ENCODE measurements at places on chromosomes 5 and 9.

DNA sequence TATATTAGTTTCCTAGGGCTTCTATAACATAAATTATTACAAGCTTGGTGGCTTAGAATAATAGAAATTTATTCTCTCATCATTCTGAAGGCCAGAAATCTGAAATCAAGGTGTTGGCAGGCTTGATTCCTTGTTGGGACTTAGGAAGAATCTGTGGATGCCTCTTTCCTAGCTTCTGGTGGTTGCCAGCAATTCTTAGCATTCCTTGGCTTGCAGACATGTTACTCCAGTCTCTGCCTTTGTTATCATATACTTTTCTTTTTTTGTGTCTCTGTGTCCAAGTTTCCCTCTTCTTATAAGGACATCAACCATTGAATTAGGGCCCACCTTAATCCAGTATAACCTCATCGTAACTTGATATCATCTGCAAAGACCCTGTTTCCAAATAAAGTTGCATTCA, 31.4 kb downstream of the CTNNA1 start:
- DNase-seq, result no peak

DNA sequence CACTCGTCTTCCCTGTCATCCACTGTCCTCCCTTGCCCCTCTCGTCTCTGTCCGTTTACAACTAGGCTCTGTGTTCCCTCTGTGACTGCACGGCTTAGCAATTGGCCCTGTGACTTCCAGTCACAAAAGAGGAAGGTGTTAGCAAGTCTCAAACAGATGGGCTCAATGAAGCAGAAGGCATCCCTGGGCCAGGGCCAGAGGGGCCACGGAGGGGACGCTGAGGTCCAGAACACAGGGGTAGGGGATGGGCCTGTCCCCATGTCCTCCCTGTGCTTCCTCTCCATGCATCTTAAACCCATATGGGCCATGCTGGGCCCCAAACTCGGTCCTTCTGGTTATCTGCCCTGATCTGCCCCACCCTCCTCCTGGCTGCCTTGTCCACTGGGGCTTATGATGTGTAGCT, at the start of gene CD72:
Gene CD72, minus strand, starts transcription at position 89 of the 403 bp plus-strand sequence. CDS start 110 bp downstream, outside the sequence.
- no peak for DNase-seq

DNA sequence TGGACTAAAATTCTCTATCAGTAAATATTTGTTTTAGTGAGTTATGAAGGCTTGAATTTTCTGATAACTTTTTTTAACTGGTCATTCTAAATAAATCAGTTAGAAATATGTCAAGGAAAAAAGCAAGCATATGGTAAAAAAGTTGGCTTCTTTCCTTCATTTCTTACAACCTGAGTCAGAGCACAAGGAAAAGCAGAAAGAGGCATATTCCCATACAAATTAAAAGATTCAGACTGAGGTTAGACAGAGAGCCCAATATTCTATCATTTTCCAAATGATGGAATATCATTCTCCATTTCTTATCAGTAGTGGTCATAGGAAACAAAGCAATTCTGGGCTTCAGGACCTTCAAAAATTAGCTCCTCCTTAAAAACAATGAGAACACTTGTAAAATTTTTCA, 732.1 kb downstream of the MAT2B start:
- DNase-seq, result no peak

DNA sequence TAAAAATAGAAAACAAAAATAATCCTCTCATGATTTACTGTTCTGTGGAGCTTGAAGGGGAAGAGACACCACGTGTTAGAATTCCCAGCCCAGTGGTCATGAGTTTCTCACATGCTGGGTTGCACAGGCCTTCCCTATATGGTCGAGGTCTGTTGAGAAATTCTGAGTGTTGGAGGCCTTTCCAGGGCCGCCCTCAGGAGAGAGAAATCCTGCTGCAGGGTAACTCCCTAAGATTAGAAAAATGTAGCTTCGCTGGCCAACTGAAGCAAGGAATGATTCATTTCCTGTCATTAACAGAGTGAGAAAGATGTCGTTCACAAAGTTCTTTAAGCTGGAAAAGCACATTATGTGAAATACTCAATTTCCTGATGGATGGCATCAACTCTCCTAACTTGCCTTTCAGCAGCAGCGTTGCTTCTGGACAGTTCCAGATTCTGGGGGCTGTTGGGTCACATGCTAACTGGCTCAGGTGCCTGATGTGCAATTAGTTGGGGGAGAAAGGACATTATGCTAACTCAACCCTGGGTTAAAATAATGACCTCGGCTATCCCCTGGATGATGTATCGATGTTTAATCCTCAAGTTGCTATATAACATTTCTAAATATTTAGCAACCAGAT, 104.8 kb upstream of the CD180 start:
- DNase-seq, result no peak

- DNase-seq, result no peak
Measured at GRCh38 chr9:35729700-35730485, 2.1 kb downstream of the TLN1 start.

GRCh38 chr5:77974576-77974975, 198.4 kb upstream of the TBCA start:
- no peak for DNase-seq

GRCh38 chr5:124056991-124057723, 545.2 kb downstream of the CSNK1G3 start:
- no peak for DNase-seq

DNA sequence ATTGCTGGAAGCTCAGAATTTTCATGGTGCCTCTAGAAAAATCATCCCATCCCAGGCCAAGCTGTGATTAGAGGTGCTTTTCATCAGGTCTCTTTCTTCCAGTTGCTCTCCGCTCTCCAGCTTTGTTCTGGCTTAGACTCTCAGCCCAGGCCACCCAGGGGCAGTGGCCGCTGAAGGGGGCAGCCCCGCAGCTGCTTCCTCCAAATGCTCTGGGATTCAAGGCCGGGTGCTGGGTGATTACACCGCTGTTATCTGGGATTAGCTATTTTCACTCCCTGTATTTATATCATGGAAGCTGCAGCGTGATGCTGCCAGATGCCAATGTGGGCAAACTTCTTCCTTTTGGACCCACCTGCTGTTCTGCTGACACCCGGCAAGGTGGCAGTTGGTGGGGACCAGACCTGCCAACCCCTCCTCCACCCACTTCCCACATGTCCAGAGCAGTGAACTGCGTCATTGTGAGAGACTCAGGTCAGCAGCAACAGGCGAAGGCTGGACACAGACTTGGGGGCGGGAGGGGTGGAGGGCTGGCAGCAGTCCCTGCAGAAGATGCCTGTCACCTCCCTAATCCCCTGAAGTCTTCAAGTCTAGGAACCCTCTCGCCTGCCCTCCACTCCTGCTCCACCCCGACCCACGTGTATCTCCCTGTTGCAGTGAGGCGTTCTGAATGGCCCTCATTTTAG, 33.9 kb upstream of the NKX2-5 start:
- DNase-seq, result no peak

DNA sequence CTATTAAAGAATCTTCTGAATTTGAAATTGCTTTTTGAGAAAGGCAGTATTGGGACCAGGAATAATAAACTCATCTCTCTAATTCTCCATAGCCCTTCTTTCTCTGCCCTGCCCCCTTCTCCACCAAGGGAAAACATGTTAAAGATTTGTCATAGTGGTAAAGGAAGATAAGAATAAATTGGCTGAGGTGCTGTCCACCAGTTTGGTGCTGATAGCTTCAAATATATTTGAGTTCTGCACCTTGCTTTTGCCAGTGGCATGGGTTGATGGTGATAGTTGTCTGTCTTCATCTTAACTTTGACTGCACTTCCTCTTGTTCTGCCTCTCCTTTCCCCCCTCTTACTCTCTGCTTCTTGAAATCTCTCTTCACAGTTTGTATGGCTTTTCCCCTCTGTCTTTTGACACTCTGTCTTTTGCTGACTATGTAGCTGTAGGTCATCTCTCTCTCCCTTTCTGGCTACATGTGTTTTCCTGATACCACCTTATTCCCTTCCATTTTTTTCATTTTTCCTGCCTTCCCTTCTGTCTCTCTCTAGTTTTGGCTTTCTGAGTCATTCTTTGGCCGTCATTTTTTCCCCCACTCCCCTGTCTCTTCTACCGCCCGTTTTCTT, 56.6 kb downstream of the NDUFS4 start:
- no peak for DNase-seq

DNA sequence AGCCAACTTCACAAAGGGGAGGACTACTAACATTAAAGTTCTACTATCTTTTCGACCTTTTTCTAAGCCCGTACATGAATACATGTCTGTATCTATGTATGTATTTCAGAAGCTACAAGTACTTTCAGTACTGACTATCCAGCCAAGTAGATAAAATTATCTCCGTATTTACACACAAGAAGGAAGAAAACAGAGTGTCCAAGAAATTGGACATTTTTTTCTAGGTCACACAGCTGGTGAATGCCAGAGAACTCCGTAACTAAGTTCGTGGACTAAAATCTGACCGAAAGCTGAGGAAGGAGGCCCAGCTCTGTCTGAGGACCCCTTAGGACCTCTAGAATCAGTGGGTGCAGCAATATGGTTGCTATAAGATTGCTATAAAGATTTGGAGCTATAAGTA, 83.4 kb downstream of the MAMDC2 start:
- no peak for DNase-seq

GRCh38 chr5:108061941-108062340, 320.0 kb downstream of the FBXL17 start:
- DNase-seq, result no peak

DNA sequence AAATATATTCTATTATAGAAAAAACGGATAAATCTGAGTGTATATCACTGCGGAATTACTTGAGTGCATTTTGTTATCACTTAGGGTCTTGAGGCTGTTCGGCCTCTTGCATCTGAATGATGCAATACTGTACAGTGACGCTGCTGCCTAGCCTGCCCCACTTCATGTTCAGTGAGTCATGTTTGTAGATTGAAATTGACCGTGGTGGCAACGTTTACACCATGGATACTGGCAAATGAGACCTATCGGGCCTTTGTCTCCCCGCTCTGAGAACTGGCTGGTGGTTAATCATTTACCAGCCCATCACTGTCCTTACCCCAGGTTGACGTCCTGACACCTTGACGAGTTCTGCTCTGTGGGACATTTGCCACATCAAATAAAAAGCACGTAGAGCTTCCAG, 510.1 kb upstream of the ADAMTS16 start:
- DNase-seq, result no peak

- no peak for DNase-seq
Measured at GRCh38 chr9:121926351-121926801, 166.7 kb downstream of the TTLL11 start.

- DNase-seq, result no peak
Measured at GRCh38 chr9:27129221-27129620, 20.2 kb downstream of the TEK start.

DNA sequence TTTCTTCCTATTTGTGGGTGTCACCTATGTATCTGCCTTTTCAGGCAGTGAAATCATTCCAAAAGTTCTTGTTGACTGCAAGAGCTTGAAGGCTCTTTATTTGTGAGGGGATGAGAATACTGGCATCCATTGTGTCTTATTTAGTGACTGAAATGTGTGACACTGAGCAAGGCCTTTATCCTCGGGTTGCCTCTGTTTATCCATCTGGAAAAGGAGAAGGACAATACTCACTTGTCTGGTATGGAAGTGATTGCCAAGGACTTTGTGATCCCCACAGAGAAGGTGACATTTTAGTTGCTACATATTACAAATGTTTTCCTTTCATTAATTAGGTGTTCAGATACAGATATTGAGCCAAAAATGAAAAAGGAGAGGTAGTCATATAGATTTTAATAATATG, 80.2 kb downstream of the ARRDC3 start:
- DNase-seq, result no peak

DNA sequence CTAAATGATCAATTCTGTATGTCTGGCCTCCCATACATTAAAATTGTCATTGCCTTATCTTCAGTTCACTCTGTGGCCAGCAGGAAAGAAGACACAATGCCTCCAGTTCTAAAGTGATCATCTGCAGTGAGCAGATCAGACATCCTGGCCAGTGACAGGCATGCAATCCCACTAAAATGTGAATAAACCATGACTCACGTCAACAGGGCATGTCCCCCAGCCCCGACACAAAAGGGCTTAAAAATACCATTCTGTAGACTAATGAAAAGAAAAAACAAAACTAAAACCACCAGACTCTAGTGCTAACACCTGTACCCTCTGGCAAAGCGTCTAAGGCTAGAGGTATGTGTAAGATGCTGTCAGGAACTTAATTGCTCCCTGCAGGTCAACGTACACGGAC, 38.5 kb downstream of the DDX31 start:
- no peak for DNase-seq

- DNase-seq, result peak; percentile 55
Measured at GRCh38 chr9:113516840-113517577, 53.5 kb downstream of the RGS3 start.

- DNase-seq, result no peak
Measured at GRCh38 chr9:113646491-113646890, 183.0 kb downstream of the RGS3 start.

- no peak for DNase-seq
Measured at GRCh38 chr9:846852-847251, 5.4 kb downstream of the DMRT1 start.

DNA sequence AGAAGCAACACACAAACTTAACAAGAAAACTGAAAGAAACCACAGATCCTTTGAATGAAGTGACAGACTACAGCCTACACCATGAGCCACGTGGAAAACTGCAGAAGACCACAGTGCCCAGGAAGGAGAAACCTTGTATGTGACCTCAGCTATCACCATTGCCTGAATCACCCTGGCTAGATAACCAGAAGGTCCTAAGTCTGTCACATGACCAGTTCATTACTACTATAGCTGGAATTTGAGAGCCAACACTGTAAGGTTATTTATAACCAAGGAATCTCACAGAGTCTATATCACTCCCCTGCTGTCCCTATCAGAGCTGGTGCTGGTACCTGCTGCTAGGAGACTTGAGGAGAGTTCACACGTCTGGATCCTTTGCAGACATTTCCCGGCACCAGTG, 90.3 kb upstream of the FBXL17 start:
- no peak for DNase-seq

DNA sequence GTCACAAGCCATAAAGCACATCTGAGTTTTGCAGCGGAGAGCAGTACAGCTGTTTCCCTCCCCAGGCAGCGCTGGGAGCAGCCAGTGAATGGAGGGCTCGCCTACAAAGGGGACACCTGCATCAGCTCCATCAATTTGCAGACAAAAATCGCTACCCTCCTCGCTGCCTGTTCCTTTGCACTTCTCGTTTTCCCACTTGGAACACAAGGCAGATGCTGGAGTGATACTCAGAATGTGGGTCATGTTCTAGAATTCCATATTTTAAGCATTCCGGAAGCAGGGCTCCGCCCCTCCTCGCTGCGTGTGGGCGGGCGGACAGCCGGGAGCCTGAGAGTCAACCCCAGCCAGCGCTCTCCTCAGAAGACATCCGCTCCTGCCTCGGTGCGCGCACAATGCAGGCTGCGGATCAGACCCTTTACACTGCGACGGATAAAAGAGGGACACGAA, 92.1 kb downstream of the LMNB1 start:
- DNase-seq, result no peak

DNA sequence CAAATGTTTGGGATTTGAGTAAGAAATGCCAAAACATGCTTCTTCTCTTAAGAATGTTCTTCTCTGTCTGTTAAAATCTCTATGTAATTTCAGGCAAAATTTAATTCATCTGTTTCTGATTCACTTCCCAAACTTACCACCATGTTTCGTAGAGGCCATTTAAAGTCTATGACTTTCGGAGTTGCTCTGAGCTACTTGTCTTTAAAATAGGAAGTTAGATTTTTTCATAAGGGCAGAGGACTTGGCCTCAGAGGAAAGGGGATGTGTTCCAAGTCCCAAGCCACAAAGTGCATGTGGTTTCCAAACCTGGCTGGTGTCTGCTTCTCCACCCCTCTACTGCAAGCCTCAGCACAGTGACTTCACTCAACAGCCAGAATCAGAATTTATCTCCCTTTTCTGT, 111.3 kb upstream of the ADRA1B start:
- DNase-seq, result no peak

- DNase-seq, result no peak
Measured at GRCh38 chr5:13567819-13568218, 376.7 kb downstream of the DNAH5 start.
